ENCODE measurements at places on chromosomes 11 and 22.

DNA sequence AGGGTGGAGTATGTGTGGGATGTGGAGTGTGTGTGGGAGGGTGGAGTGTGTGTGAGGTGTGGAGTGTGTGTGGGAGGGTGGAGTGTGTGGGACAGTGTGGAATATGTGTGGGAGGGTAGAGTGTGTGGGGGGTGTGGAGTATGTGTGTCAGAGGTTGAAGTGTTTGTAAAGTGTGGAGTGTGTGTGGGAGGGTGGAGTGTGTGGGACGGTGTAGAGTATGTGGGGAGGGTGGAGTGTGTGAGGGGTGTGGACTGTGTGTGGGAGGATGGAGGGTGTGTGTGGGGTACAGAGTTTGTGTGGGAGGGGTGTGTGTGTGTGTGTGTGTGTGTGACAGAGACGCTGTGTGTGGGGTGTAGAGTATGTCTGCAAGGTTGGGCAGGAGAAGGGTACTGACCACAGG, 355.5 kb downstream of the CADM1 start:
- no peak for DNase-seq
- peaks cover 7% of the 10 kb centered on the region for H3K4me1 ChIP-seq
- H3K36me3 ChIP-seq, result no peaks in the 10 kb centered on the region
- no peak overlapping the region for H3K27ac ChIP-seq

DNA sequence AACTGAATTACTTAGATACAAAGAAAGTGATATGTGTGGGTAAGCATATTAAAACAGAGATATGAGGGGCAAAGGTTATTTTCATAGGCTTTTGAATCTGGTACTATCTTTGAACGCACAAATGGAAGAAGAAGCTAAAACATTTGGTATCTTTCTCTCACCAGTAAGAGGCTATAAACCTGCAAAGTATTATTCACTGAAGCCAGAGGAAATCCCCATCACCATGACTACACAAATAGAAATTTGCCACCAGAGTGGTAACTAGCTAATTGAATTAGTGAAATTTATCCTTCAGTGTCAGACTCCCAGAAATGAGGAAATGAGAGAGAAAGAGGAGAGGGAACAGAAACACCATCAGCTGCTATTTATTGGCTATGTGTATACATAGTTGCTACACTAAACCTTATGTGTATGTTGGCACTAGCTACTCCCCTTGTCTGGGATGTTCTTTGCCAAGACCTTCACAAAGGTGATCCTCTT, 503.4 kb downstream of the DLG2 start:
- no peak overlapping the region for H3K27ac ChIP-seq
- H3K36me3 ChIP-seq, result no peaks in the 10 kb centered on the region
- H3K4me1 ChIP-seq, result no peaks in the 10 kb centered on the region
- H3K27me3 ChIP-seq, result no peaks in the 10 kb centered on the region

DNA sequence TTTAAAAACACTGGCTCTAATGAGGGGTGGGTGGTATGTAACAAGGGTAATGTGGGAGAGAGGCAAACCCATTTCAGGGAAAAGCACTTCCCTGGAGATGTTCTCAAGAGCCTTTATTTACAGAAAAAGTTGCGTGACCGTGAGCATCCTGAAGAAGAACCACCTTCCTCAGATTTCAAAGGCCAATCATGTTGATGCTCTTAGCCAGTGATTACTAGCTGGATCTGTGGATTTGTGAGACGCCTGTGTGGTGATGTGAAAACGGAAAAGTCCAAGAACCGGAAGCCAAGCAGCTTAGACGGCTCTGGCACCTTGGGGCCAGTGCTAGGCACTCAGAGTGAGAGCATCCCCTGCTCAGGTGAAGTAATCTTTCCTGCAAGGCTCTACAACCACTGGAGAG, 12.6 kb upstream of the UBASH3B start:
- peaks cover 14% of the 10 kb centered on the region for H3K4me1 ChIP-seq
- H3K27me3 ChIP-seq, result no peaks in the 10 kb centered on the region
- peak overlapping the region; percentile 97 for H3K27ac ChIP-seq

- H3K27ac ChIP-seq, result no peak overlapping the region
- peaks cover 32% of the 10 kb centered on the region for H3K27me3 ChIP-seq
- no peak overlapping the region for H3K4me3 ChIP-seq
- peaks cover 12% of the 10 kb centered on the region for H3K4me1 ChIP-seq
These were observed 18.5 kb upstream of the LRRC10B start for GRCh38 chr11:61489833-61490721.

GRCh38 chr22:41699264-41700107, at the start of gene MEI1:
Gene MEI1 (plus strand): TSS chr22:41699503. CDS start chr22:41699539, 36 bp downstream.
- H3K4me3 ChIP-seq, result no peak within 1 kb of the TSS
- H3K36me3 ChIP-seq, result no peaks in the 10 kb centered on the region

DNA sequence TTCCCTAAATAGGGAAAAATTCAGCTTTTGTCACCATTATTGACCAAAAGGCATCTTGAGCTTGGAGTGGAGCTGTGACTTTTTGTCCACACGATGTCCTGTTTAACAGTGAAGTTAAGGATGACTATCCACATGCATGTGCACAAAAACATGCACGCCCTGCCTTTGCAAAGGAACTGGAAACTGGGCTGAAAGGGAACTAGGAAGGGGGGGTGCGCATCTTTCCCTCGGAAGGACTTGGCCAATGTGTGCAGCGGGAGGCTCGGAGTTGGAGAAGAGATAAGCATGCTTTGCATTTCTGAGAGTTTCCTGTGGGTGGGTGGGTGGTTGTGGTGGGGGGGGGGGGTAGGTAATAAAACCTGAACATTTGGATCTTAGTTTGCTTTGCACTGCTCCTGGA, 411 bp upstream of the KIRREL3 start:
- peak overlapping the region; percentile 88 for H3K4me3 ChIP-seq
- H3K4me1 ChIP-seq, result peaks cover 27% of the 10 kb centered on the region
- no peak for DNase-seq
- H3K27me3 ChIP-seq, result peaks cover 73% of the 10 kb centered on the region
- H3K36me3 ChIP-seq, result no peaks in the 10 kb centered on the region
- H3K27ac ChIP-seq, result no peak overlapping the region

Data from mesenchymal stem cell (in vitro differentiated cells and primary cell).